Activated CD4-positive, alpha-beta memory T cell treated with anti-CD3 and anti-CD28 coated beads, Interleukin-2, amount 10 ng/mL, durations not matched to agents 7 days and 5 days (primary cell): ENCODE measurements at places on chromosomes 7 and 10.

DNA sequence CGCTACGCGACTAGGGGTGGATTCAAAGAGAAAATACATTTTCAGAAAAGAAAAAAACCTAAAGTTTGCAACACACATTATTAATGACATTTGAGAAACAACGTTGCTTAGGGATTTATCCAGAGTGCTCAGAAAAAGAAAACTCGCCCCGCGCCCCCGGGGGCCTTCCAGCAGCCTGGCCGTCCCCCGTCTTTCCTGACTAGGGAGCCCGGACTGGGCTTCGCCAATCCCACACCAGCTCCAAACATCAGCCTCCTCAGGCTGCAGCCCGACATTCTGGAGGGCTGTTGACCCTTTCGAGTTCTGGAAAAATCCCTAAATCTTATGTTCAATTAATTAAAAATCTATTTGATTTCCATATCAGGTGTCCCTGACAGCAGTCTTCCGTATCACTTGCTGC, 48.6 kb downstream of the CLEC2L start:
- no peak for DNase-seq

- no peak for DNase-seq
Measured at GRCh38 chr10:85651497-85651882, 715.1 kb downstream of the GRID1 start.

DNA sequence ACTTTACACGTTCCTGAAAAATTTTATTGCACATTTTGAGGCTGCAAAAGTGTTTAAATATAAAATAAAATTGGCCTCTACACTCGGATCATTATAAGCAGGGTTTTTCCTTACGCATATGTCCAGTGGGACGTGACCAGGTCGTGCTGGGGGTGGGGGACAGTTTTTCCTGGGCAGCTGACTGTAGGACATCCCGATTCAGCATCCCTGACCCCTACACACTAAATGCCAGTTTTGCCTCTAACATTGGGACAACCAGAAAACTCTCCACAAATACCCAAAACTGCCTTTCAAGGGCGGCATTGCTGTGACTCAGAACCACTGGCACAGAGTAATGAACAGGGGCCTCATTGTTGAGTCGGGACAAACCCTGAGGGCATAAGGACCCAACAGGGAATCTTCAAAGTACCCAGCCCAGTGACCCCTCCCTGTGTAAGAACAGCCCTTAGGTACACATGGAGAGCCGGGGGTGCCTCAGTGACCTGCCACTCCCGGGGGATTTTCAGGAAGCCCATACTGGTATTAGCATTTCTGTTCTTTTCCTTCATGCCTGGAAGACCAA, 170.6 kb downstream of the ARHGAP21 start:
- no peak for DNase-seq

DNA sequence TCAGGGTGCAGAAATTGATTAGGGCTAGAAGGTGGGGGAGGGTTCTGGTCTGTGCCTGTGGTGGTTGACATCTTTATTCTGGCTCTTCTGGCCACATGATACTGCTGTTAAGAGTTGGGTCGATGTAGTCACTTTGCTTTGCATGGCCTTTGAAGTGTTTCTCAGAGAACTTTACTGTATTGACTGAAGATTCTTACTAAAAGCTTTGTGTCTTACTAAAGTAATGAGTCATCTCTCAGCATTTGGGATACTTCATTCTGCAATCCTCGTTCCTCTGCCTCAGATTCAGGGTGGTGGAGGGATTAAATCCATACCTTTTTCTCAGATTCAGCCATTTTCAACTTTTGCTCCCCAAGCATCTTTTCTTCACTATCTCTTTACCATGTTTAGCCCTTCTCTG, 38.6 kb downstream of the STEAP4 start:
- no peak for DNase-seq

GRCh38 chr7:87833130-87833529, 43.0 kb downstream of the SLC25A40 start:
- no peak for DNase-seq

DNA sequence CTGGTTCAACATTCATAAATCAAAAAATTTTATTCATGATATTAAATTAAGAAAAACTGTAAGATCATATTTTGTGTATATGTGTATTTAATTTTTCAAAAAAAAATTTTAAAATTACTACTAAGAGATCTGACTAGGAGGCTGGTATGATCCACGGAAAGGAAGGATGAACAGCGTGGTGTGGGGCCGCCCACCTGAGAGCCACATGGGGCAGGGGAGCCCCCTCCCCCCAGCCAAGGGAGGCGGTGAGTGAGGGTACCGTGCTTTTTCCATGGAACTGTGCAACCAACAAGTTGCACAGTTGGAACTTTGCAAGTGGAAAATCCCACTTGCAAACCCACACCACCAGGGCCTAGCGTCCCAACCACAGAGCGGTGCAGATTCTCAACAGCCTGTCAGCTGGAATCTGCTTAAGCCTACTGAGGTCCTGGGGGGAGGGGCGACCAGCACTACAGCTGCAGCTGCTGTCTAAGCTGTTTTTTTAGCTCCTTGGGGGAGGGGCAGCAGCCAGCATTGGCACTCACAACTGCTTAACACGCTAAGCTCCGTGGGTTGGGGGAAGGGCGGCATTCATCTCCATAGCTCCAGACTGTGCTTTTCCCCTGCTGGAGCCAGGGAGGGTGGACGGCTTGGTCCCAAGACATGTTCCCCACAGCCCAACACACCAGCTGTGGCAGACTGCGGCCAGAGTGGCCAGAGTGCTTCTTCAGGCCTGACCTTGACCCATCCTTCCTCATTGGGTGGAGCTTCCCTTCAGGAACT, 94.2 kb upstream of the IGFBP3 start:
- no peak for DNase-seq

GRCh38 chr7:89914711-89915110, 239.6 kb upstream of the STEAP1 start:
- no peak for DNase-seq

- DNase-seq: no peak
Measured at GRCh38 chr10:132677096-132677472, 108.9 kb downstream of the NKX6-2 start.
